CD8-positive, alpha-beta memory T cell (primary cell): ENCODE measurements at places on chromosomes 2 and 18. TPM values are rescaled to one million over a fixed set of nuclear protein-coding genes. Genes with fewer than 3 reads are reported as not detected.

The VAMP5 gene
- total RNA-seq: 28.0 TPM

GRCh38 chr2:97932975-97933662 is 62.6 kb downstream of the TMEM131 start:
- DNase-seq: no peak
- no peaks in the 10 kb centered on the region for H3K27me3 ChIP-seq
- no peak overlapping the region for H3K27ac ChIP-seq
- no peaks in the 10 kb centered on the region for H3K36me3 ChIP-seq
- H3K4me1 ChIP-seq: peaks cover 21% of the 10 kb centered on the region

The ADCYAP1 gene
- total RNA-seq: not detected

The CD226 gene
- 158 TPM for total RNA-seq

GRCh38 chr18:26419746-26420145 is 128.6 kb downstream of the KCTD1 start:
- no peak overlapping the region for H3K4me3 ChIP-seq
- no peak overlapping the region for H3K27ac ChIP-seq
- no peaks in the 10 kb centered on the region for H3K4me1 ChIP-seq
- no peaks in the 10 kb centered on the region for H3K36me3 ChIP-seq
- DNase-seq: no peak

GRCh38 chr2:208511016-208511415 is 104.4 kb downstream of the PTH2R start:
- H3K27ac ChIP-seq: no peak overlapping the region
- H3K36me3 ChIP-seq: no peaks in the 10 kb centered on the region
- DNase-seq: no peak
- H3K27me3 ChIP-seq: no peaks in the 10 kb centered on the region

DNA sequence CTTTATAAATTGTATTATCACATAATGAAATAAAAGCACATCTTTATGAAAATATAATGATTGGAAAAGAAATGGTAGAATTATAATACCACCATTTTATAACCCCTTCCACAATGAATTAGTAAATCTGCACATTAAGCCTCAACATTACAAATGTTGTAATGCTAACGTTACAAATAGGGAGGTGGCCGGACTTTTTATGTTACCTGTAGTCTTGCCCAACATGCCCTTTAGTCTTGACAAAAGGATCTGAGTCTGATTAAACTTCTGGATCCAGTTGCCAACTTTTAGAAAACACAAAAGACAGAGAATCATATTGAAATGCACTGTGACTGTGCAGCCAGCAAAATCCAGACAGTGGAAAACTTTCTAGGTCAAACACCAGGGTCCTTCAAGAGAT is 617.3 kb downstream of the KCNJ3 start:
- no peak for DNase-seq
- no peaks in the 10 kb centered on the region for H3K4me1 ChIP-seq
- no peaks in the 10 kb centered on the region for H3K27me3 ChIP-seq
- no peaks in the 10 kb centered on the region for H3K36me3 ChIP-seq
- H3K27ac ChIP-seq: no peak overlapping the region

- no peak overlapping the region for H3K27ac ChIP-seq
- DNase-seq: no peak
- H3K4me3 ChIP-seq: no peak overlapping the region
- H3K27me3 ChIP-seq: no peaks in the 10 kb centered on the region
- no peaks in the 10 kb centered on the region for H3K4me1 ChIP-seq
- H3K36me3 ChIP-seq: no peaks in the 10 kb centered on the region
Measured at GRCh38 chr18:70523792-70524182, 234.9 kb downstream of the SOCS6 start.
